ENCODE measurements at places on chromosomes 6 and 20.

DNA sequence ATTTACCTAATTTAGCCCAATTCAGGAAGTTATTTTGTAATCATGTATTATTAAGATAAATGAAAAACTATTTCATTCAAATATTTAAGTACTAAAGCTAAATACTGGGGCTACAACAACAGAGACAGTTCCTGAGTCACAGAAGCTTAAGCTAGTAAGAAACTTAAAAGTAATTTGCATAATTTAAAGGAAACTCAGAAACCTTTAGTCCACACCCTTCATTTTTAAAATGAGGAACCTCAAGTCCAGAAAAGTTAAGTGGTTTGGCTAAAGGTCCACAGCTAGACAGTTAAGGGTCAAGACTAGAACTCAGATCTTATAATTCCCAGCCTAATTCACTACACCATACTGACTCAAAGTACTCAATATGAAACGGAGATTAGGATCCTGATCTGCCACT, 7.2 kb downstream of the LMBRD1 start:
- no peak for DNase-seq

DNA sequence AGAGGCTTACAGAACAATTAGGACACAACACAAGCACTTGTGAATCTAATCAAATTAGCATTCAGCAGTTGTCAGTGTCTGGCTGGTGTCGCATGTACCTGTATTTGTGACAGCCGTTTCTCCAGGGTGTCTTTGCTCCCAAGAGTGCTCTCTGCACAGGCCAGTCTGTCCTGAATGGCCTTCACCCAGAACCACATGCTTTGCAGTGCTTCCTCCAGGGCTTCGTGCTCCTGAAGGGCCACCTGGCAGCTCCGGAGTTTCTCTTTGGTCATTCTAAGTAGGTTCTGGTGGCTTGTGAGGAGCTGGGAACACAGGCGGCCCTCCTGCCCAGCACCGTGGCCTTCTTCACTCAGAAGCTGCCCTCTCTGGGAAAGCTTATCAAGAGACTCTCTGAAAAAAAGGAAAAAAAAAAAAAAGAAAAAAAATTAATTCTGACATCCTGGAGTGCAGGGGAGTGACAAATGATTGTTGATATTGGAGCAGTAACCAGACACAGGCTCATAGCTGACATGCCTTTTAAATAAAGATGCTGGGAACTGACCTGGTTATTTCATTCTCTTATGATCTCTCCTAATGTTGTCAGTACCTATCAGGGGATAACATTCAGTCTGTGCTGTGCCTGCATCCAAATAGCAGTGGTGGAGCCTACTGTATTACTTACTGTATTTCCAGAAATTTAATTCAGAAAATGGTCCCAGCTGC, 245.8 kb downstream of the SYNE1 start:
- no peak for DNase-seq

- no peak for DNase-seq
Observed at GRCh38 chr20:8148501-8148900, 16.4 kb downstream of the PLCB1 start.

DNA sequence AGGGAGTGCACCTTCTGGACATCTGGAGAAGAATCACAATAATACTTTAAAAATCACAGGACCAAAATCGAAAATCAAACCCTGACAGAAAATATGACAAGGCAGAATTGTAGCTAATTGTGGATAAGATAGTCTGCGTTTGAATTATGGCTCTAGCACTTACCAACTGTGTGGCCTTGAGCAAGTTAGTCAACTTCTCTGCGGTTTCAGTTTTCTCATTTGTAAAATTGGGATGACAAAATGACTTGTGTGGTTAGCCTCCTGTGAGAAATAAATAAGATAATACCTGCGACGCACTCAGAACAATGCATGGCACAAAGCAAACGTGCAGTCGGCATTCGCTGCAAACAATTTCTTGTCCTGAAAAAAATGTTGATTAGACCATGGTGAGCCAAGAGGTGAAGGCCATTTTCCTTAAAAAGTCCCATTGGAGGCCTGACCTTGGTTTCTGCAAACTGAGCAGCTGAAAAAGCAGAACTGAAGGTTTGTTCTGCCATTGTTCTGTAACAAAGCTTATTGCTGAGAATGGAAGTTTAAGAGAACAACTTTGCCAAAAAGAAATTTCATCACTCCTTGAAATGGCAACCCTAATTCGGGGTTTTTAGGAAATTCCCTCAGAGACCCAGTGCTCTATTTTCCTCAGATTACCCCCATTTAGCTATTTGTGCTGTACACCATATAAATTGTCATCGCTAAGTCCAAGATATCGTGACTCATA, 266.3 kb downstream of the ERMARD start:
- no peak for DNase-seq

- no peak for DNase-seq
Observed at GRCh38 chr6:137978252-137978896, 111.3 kb downstream of the TNFAIP3 start.

- DNase-seq, result no peak
Observed at GRCh38 chr20:34538671-34539123, 19.8 kb upstream of the MAP1LC3A start.

GRCh38 chr6:122753688-122754056, 25.8 kb upstream of the FABP7 start:
- no peak for DNase-seq

DNA sequence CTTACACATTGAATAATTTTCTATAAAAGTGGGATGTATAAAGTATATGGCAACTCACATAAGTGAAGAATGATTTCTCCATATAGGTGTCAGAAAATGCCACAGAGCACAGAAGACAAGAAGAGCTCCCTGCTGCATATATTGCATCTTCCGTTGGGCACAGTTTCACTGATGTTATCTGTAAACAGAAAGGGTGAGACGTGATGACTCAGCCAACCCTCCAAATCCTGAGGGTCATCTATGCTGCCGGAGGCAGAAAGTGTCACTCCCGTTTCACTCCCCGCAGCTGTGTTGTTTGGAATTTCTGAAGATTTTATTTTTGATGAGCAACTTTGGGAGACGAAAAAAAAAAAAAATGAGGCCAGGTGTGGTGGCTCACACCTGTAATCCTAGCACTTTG, 644.1 kb downstream of the C6orf118 start:
- DNase-seq, result no peak

Measured in stimulated activated CD8-positive, alpha-beta memory T cell treated with anti-CD3 and anti-CD28 coated beads, Interleukin-4, amount 100 ng/mL, for 1 hour (primary cell).